ENCODE measurements at places on chromosomes 4 and X.

DNA sequence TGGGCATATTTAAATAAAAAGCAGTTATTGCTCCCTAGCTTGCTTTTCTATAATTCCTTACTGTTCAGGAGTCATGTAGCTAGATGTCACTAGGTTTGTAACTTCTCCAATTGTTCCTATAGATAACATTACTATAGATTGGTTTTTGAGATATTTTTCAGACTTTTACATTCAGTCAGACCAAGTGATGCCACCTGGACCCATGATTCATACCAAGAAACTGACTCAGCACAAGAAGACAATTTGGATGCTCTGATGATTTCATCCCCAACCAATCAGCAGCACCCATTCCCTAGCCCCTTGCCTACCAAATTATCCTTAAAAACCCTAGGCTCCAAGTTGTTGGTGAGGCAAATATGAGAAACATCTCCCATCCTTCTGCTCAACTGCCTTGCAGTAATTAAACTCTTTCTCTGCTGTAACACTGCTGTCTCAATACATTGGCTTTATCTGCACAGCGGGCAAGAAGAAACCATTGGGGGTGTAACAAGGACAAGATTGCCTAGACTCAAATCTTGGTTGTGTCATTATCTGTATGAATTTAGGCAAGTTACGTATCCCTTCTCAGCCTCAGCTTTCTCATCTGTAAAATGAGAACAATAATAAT, 11.8 kb upstream of the NEIL3 start:
- no peak for DNase-seq

- DNase-seq = no peak
Observed at GRCh38 chrX:150513544-150513943, 54.9 kb upstream of the MTM1 start.

- no peak for DNase-seq
Observed at GRCh38 chr4:146634825-146635224, 3.9 kb upstream of the POU4F2 start.

DNA sequence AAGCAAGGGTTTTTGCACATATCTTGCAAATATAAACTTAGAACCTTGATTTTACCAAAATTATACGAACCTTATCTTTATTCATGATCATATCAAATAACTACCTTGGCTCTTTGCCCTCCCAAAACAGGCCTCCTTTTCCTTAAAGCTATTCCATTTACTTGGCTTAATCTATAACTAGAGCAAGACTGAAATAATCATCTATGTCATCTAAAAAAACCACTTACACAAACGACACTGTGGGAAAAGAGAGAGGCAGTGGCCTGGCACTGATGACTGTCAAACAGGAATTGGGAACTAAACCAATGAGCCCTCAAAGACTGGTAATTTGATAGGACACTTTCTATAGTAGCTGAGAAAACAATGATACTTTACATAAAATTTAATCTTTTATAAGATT, 11.7 kb upstream of the PTPN13 start:
- DNase-seq = no peak

DNA sequence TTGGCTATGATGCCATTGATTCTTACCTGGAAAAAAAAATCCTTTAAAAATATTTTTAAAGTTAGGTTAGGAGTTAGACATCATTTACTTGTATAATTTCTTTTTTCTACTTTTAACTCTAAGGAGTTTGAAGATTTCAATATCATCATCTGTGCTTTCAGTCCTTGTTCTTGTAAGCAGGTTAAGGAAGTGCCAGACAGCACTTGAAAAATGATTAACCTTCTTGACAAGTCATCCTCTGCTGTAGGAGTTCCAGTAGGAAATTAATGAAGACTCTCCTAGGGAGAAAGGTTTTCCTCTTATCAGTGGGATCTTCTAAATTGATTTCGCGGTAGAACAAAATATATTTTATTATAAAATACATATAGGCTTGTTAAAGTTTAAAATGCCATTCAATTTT, 29.1 kb upstream of the ANAPC4 start:
- DNase-seq = no peak

- DNase-seq = no peak
Observed at GRCh38 chrX:28178206-28178605, 197.0 kb upstream of the DCAF8L1 start.

- DNase-seq = no peak
Observed at GRCh38 chrX:47749185-47749967, 87.3 kb upstream of the ZNF81 start.

DNA sequence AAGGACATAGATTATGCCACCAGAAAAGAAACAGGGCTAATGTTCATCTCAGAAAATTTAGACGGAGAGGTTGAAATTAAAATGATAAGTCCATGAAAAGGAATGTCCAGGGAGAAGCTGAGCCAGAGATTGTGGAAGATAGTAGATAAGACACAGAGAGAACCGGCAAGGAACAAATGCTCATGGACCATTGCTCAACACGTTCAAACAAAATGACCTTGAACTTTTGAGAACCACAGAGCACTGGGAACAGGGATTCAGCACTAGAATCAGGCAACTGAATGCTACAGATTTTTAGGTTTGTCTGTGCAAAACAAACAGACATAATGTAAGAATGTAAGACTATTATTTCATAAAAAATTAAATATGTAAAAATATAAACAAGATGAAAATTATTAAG, 206.3 kb downstream of the PDGFC start:
- DNase-seq = no peak

- DNase-seq = no peak
Observed at GRCh38 chrX:106606571-106606970, 5.2 kb upstream of the RADX start.

GRCh38 chrX:136850441-136851175, 29.9 kb downstream of the RBMX start:
- DNase-seq = no peak

DNA sequence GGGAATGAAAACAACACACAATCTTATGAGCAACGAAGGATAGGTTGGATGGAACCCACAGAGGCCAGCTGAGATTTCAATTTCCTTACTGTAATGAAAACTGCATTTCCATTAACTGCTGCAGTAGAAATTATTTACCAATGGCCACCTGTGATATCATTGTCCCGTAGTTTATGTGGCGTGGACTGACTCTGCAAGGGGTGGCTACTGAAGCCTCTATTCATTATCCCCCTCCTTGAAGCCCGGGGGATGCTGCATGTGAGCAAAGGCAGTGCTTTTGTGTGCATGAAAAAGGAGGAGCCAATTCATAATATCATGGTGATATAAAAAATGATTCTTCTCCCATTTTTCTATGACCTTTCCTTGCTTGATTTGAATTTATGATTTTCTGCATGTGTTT, 207.8 kb downstream of the PTTG2 start:
- no peak for DNase-seq

DNA sequence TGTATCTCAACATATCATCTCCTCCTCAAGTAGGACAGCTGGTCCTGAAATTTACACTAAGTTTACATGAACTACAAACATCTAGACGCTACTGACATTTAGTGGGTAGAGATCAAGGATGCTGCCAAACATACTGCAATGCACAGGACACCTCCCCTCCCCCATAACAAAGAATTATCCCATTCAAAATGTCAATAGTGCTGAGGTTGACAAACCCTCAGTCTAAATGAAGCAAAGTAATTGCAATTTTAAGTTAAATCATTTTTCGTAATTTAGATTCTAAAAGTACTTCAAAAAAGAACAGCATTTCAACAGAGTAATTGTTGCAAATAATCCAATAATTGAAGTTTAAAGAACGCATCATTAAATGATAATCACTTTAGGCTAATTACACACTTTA, 1.2 kb downstream of the PRMT9 start:
- no peak for DNase-seq

GRCh38 chrX:37958525-37959211, 47.7 kb upstream of the SYTL5 start:
- DNase-seq = no peak

GRCh38 chrX:114924856-114925255, 92.6 kb downstream of the IL13RA2 start:
- no peak for DNase-seq
